ENCODE measurements at places on chromosomes 6 and 20.

DNA sequence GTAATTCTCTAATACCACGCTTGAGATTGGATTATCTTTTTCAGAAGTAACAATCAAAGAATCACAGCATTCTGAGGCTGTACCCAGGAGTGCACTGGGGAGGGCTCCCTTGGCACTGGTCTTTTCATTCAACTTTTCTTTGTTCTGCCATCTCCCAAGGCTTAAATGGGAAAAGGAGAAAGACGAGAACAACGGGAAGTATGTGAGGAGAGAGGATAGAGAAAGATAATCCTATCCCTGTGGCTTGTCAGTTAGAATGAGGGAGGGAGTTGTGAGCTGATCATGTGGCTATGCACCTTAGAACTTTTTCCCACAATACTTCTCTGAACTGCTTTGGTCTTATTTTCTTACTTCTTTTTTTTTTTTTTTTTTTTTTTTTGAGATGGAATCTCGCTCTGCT is 83.1 kb downstream of the CAP2 start:
- no peak for DNase-seq

DNA sequence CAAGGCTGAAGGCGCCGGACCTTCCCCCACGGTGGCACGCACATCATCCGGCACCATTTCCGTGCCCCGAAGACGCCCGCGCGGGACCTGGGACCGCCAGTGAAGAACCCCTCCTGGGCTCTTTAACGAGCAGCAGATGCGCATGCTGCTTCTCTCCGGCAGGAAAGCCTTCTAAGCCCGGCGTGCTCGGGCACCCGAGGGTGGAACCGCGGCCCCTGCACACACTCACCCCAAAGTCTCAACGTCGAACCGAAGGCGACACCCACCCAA is 240 bp downstream of the FOXQ1 start:
- no peak for DNase-seq

DNA sequence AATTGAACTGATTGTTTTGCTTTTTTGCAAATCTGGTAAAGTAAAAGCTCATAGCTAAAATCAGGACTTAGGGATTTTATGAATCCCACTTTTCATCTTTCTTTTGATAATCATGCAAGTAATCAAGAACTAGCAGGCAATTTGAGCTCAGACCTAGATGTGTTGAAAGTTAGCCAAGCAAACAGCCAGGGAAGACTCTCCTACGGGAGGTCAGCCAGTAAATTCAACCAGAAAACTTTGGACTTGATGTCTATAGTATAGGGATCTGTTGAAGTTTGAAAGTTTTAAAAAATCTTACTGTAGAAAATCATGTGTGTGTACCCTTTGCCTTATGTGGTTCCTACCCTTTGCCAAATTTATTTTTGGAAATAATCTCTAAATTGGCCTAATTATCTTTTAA is 95.0 kb upstream of the TPD52L1 start:
- DNase-seq: no peak

DNA sequence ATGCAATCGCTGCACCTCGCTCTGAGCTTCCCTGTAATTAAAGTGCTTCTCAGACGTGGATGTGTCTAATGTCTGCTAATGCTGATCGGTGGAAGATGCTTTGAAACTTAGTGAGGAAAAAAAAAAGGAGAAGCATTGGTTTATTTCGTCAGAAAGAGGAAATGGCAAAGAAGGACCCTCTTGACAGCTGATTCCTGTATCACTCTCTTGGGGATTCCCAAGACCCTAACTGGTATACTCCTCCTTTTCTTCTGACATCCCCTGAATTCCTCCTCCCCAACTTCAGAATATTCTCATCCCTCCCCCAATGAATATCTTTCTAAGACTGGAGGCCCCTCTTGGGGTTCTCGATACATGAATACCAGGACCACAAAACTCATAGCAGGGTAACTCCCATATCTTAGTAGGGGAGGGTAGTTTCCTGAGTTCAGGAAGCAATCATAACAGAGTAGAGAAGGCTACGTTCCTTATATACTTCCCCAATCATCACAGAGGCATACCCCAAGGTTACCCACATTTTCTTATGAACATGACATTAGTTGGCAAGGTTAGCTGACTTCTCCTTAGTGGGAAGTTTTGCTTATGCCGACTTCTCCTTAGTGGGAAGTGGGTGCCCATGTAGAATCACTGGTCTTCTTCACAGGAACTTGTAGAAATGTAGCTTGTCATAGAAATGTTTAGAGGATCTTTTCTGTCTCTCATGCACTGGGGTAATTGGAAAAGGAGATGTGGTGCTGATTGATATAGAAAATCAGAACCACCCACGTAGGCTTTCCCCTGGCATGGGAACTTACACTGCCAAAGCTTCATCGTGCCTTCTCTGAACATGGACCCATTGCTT is 63.8 kb upstream of the ATXN1 start:
- DNase-seq: peak; percentile 66

DNA sequence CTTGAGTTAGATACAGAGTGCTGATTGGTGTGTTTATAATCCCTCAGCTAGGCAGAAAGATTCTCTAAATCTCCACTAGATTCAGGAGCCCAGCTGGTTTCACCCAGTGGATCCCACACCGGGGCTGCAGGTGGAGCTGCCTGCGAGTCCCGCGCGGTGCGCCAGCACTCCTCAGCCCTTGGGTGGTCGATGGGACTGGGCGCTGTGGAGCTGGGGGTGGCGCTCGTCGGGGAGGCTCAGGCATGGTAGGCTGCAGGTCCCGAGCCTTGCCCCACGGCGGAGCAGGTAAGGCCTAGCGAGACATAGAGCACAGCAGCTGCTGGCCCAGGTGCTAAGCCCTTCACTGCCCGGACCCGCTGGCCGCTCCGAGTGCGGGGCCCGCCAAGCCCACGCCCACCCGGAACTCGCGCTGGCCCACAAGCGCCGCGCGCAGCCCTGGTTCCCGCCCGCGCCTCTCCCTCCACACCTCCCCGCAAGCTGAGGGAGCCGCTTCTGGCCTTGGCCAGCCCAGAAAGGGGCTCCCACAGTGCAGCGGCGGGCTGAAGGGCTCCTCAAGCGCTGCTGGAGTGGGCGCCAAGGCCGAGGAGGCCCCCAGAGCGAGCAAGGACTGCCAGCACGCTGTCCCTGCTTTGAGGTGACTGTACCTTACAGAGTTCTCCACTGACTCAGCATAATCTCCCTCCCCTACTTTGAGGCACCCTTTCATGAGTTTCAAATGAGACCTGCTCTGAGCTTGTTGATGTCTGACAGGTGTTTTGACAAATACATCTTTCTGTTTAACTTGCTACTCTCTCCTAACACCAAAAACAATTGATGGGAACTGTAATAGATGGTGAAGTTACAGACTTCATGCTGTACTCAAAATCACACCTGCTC is 3.9 kb upstream of the SSR1 start:
- no peak for DNase-seq

- no peak for DNase-seq
Measured at GRCh38 chr6:130132286-130132701, 90.5 kb downstream of the SAMD3 start.

DNA sequence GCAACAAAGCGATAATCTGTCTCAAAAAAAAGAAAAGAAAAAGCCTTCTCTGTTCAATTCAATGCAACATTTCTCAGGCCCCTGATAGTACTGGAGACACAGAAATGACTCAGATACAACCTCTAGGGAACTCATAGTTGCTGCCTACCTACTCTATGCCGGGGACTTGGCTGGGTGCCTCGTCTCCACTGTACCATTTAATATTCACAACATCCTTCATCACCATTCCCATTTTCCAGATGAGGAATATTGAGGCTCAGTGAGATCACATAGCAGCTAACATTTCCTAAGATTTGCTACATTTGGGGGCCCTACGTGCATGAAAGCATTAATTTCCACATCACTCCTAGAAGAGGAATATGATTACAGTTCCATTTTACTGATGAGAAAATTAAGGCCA is 7.5 kb downstream of the NOL4L start:
- DNase-seq: no peak

GRCh38 chr6:119215885-119216590 is 133.5 kb downstream of the MAN1A1 start:
- no peak for DNase-seq

DNA sequence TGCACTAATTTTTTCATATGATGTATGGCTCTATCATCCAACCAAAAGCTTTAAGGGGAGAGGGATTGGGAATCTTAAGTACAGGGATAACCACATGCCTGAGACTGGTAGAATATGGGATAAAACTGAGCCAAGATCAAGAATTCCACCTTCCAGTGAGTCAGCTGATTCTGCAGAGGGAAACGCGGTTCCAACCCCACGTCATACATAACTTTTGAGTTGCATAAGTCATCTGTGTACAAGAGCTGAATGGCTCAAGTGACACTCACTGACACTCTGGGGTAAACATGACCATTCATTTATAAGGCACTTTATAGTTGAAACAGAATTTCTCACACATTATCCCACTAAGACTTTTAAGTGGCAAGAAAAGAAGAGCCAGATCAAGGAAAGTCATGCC is 16.4 kb downstream of the TRIM27 start:
- DNase-seq: no peak

DNA sequence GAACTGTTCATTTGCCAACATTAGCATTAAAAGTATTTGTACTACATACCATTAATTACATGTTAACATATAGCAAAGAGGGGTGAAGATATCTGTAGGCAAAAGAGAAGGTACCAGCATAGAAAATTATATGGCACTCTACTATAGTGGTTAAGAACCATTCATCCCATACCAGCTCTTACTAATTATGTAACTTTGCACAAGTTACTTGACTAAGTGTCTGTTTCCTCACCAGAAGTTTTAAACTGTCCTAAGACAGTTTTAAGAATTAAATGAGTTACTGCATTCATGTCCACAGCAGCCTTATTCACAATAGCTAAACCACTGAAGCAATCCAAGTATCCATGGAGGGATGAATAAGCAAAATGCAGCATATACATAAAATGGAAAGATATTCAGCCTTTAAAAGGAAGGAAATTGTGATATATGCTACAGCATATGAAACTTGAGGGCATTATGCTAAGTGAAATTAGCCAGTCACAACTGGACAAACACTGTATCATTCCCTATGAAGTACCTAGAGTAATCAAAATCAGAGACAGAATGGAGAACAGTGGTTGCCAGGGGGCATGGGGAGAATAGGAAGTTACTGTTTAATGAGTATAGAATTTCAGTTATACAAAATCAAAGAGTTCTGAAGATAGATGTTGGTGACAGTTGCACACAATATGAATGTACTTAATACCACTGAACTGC is 98.9 kb downstream of the RNGTT start:
- no peak for DNase-seq

- DNase-seq: no peak
Measured at GRCh38 chr6:157887892-157888291, 64.8 kb downstream of the SNX9 start.

- no peak for DNase-seq
Measured at GRCh38 chr6:27286141-27286540, 25.9 kb downstream of the POM121L2 start.

- no peak for DNase-seq
Measured at GRCh38 chr6:8065519-8065911, 1.3 kb upstream of the BLOC1S5 start.

DNA sequence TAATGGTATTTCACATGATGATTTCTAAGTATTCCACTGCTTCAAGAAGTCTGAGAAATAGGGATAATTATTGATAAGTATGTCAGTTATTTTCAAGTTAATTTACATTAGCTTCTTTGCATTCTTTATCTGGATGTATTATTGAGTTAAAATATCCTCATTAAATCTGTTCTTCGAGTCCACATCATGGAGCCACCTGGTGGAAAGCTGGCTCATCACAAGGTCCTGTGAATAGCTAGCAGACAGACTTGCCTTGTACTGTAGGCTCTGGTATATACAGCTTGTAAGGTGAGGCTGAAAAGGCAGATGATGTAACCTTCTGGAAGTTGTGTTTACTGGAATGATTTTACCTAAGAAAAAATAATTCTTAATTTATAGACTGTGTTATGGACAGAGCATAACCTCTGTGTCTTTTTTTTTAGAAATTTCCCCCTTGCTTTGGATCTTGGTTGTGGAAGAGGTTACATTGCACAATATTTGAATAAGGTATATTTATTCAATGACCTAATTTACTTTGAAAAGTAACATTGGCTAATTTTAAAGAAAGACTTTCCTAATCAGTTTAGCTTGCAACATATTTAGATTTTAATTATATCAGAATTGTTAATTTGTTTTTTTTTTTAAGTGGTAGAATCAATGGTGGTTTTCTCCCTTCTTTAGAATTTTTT is 3.5 kb downstream of the NDUFAF5 start:
- DNase-seq: peak; percentile 72

GRCh38 chr6:24906314-24906713 is 29.4 kb downstream of the RIPOR2 start:
- DNase-seq: no peak

DNA sequence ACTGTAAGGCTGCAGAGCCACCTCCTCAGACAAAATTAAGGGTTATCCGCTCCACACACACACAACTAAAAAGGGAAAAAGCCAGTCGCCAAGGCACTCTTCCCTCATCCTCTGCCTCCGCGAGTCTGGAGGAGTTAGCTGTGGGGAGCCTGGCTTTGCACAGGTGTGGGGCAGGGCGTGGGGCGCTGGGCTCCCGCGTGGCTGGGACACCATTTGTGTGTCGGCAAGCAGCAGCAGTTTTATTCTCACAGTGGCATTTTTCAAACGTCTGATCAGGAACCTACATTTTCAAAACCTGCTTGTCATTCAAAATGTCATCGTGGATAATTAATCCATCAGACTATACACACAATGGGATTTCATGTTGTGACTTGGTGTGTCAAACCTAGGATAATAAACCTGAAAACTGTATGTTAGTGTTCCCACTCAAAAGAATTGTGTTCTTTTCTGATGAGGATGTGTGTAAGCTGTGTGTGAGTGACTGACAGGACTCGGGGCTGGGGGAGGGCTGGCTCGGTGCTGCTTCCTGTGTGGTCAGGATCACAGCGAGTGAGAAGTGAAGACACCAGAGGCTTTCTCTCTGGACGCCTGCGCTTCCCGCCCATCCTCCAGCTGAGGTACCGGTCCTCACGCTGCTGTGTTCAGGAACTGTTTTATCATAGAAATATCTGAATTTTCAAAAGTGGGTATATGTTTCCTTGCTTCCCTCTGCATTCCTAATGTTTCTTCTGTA is 83.1 kb downstream of the IRF4 start:
- DNase-seq: peak; percentile 89

- no peak for DNase-seq
Measured at GRCh38 chr20:24838546-24839535, 110.2 kb upstream of the CST7 start.

DNA sequence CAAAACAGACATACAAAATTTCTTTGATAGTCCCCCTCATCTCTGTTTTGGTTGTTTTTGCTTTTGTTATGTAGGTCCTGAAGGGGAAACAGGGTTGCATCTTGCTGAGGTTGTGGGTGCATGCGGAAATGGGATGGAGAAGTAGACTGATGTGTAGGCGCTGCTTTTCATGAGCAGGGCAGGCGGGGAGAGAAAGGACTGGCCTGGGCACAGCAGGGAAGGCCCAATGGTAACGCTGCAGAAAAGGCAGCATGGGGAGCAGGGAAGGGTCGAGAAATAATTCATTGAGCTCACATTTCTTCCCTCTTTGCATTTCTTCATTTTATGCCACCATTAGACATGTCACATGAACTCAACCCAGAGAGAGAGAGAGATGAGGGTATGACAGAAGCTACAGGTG is 74.3 kb upstream of the CCN2 start:
- no peak for DNase-seq

DNA sequence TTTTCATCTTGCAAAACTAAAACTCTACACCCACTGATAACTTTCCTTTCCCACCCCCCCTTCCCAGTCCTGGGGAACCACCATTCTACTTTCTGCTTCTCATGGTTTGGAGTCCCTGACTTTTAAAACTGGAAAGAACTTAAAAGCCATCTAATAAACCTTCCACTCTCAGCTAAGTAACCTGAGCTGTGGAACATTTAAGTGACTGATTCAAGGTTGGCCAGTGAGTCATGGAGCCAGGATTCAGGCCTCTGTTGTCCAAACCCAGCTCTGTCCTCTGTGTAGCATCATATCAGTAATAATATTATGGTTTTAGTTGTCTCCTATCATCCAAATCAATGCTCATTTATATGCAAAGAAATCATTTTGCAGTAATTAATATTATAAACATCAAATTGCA is 176.0 kb upstream of the NT5E start:
- DNase-seq: no peak
